ENCODE measurements at places on chromosomes 5 and 9. TPM values are rescaled to one million over a fixed set of nuclear protein-coding genes. Genes with fewer than 3 reads are reported as not detected.

Gene GDF9
- total RNA-seq: 2.8 TPM

GRCh38 chr5:50995285-50995942 is 329.0 kb downstream of the PARP8 start:
- no peak for DNase-seq
- no peaks in the 10 kb centered on the region for H3K4me1 ChIP-seq
- peaks cover 6% of the 10 kb centered on the region for H3K27me3 ChIP-seq
- no peak overlapping the region for H3K27ac ChIP-seq
- H3K36me3 ChIP-seq: no peaks in the 10 kb centered on the region
- no peak overlapping the region for H3K4me3 ChIP-seq

DNA sequence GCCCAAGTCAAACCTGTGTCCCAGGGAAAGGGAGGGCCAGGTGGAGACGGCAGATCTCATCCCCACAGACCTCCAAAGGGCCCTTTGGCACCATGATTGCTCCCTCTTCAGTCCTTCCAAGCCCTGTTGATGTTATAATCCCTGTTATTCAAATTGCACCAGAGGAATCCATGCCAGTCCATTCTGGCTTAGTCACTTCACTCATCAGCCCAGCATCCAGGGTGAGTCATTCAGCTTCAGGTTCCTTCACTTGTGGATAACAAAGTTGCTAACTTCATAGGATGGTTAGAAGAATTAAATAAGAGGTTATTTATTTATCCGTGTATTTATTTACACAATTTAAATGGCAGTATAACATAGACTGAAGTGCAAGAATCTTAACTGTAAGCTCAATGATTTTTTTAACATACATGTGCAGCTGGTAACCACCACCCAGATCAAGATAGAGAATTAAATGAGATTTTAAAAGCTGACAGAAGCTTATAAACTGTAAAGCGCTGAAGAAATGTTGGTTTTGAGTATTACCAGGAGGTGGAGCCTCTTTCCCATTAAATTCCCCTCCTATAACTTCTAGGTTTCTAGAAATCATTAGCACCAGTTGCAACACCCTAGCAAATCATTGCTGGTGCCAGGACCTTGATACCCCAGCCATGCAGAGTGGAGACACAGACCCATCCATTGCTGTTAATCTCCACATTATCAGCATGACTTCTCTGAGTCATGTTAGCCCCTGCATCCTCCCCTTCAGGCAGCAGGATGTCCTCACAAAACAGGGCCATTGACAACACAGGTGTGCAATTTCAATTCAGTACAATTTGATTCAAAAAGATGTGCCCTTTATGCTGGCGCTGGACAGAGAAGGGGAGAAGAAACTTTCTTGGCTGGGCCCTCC is 77.4 kb downstream of the SEC61B start:
- H3K36me3 ChIP-seq: no peaks in the 10 kb centered on the region
- H3K27me3 ChIP-seq: peaks cover 6% of the 10 kb centered on the region
- no peaks in the 10 kb centered on the region for H3K4me1 ChIP-seq

DNA sequence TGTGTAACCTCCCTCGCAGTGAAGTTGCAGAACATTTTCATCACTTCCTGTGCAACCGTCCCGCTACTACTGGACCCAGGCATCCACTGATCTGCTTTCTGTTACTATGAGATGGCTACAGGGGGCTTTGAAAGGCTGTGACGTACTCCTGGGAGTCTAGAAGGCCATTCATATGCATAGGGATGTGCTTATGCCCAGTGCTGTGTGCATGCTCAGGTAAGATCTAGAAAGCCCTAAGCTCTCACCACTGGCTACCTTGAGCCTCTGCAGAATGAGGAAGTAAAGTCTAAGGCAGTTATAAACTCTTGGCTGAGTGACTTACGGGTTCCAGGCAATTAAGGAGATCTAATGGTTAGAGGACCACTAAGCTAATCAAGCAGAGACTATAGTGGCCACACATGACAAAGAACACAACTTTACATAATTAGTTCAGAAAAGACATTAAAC is 11.8 kb downstream of the HNRNPAB start:
- H3K27ac ChIP-seq: peak overlapping the region; percentile 96
- H3K27me3 ChIP-seq: no peaks in the 10 kb centered on the region
- DNase-seq: no peak
- peaks cover 28% of the 10 kb centered on the region for H3K4me1 ChIP-seq
- peak overlapping the region; percentile 38 for H3K4me3 ChIP-seq

DNA sequence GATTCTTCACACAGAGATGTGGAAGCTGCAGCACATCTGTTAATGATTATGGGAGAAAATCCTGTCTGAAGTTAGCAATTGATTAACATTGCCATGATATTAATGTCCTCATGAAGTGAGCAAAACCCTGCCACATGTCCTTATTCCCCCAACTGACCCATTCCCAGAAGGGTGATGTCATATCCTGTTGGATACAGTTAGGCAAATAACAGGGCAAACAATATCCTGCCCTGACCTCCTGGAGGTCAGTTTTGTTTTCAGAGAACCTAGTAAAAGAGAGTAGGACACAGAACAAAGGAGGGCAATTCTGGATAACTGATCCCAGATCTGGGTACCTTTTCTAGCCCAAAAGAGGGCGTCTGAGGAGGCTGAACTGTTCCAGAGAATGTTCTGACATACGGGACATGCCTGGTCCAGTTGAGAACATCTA is 11.0 kb downstream of the ABLIM3 start:
- no peaks in the 10 kb centered on the region for H3K27me3 ChIP-seq
- no peak for DNase-seq
- H3K4me3 ChIP-seq: no peak overlapping the region
- H3K27ac ChIP-seq: no peak overlapping the region

GRCh38 chr9:83656952-83657351 is 34.0 kb downstream of the IDNK start:
- no peak overlapping the region for H3K4me3 ChIP-seq
- H3K27me3 ChIP-seq: no peaks in the 10 kb centered on the region

DNA sequence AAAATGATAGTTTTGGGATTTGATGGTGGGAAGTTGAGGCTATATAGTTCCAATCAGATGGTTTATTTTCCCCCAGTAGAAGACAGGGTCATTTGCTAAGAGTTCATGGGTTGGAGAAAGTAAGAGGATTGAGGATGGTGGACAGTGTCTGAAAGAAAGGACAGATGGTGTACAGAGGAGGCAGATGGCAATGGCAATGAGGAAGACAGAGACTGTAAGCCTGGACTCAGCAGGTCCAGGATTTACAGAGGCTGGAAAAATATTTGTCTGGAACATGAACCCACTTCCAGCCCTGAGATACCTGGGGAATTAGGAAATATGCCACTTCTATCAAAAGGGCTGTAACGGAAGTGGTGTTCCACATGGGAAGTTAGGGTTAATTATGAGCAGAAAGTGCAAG is 84.5 kb downstream of the PCSK1 start:
- peaks cover 18% of the 10 kb centered on the region for H3K4me1 ChIP-seq
- no peaks in the 10 kb centered on the region for H3K36me3 ChIP-seq
- DNase-seq: no peak

Gene TNPO1
- total RNA-seq: 92.6 TPM

GRCh38 chr9:103537426-103537825 is 542.3 kb downstream of the CYLC2 start:
- no peaks in the 10 kb centered on the region for H3K27me3 ChIP-seq
- H3K4me3 ChIP-seq: no peak overlapping the region
- no peak for DNase-seq

Gene CMYA5
- total RNA-seq: 0.32 TPM

DNA sequence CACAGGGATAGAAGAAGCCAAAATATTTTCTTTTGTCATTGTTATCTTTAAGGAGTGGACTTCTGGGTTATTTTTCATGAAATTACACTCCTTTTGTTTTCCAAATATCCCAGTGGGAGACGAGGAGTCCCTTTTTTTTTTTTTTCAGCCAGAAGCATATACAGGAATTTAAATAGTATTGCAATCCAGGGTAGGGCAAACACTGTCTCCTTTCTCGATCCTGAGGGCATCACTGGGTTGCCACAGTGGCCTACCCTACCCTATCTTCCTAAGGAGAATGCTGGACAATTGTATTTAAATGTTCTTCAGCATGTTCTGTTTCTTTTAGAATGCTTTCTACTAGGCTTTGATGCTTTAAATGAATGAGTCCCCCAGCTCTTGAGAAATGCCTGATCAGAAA is 47.9 kb downstream of the LRRC70 start:
- H3K36me3 ChIP-seq: no peaks in the 10 kb centered on the region
- no peaks in the 10 kb centered on the region for H3K27me3 ChIP-seq
- no peaks in the 10 kb centered on the region for H3K4me1 ChIP-seq
- H3K4me3 ChIP-seq: no peak overlapping the region

GRCh38 chr5:35813521-35813920 is 43.2 kb upstream of the IL7R start:
- peak overlapping the region; percentile 66 for H3K27ac ChIP-seq
- DNase-seq: no peak
- H3K4me1 ChIP-seq: peaks cover 51% of the 10 kb centered on the region
- no peaks in the 10 kb centered on the region for H3K27me3 ChIP-seq
- H3K36me3 ChIP-seq: peaks cover 4% of the 10 kb centered on the region

GRCh38 chr9:34443976-34444375 is 14.4 kb downstream of the FAM219A start:
- H3K4me1 ChIP-seq: peaks cover 6% of the 10 kb centered on the region
- no peaks in the 10 kb centered on the region for H3K27me3 ChIP-seq
- no peak for DNase-seq

Gene CYFIP2
- total RNA-seq: 288 TPM

DNA sequence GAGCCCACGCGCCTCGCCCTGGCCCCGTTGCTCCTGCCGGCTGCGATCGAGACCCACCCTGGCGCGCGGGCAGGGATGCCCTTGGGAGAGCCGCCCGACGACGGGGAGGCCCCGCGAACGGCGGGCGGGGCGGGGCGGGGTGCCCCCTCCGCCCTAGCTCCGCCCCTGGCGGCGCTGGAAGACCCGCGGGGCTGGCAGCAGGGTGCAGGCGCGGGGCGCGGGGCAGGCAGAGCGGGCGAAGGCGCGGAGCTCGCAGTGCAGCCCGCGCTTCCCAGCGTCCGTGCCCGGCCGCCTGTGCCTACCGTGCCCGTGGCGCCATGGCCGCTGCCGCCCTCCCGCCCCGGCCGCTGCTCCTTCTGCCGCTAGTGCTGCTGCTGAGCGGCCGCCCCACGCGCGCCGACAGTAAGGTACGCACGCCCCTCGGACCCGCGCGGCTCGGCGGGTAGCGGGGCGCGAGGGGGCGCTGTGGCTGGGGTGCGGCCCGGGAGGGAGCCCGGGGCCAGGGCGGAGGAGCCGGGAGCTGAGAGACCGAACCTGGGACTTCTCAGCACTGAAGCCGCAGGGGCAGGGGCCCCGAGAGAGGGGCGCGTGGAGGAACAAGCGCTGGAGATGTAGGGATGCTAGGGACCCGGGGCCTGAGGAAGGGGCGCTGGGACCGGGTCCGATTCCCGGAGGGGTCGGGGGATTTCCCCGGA is at the start of gene OLFML2A:
TSS of gene OLFML2A (plus strand) at position 180 of the 695 bp plus-strand sequence. CDS start at position 318, 138 bp downstream.
- H3K27ac ChIP-seq: peak within 1 kb of the TSS; percentile 36
- peak; percentile 37 for DNase-seq
- H3K4me1 ChIP-seq: peaks cover 33% of the 10 kb centered on the region
- H3K36me3 ChIP-seq: no peaks in the 10 kb centered on the region
- H3K27me3 ChIP-seq: peaks cover 50% of the 10 kb centered on the region

DNA sequence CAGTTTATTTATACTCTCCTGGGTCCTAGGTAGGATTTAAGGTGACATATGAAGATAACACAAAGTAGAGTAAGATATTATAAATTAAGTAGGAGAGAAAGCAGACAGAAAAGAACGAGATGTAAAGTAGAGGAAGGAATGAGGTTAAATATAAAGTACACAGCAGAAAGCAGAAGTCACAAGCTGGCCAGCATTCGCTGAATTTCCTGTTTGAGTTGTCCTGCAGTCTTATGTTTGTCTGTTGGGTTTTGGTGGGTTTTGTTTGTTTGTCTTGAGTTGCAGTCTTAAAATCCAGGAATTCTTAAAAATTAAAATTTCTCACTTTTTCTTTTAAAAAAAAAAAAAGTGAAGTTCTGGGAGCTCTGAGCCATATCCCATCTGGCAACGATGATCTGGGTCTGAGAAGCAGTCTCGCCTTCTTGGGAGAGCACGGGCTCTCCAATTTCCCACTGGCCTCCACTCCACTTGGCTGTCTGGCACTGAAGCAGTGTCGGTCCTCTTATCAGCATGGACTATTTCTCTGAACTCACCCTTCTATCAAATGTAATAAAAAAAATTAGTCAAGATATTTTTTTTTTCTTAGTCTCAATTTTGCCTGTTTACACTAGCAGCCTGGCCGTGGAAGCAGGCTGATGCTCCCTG is 2.0 kb downstream of the S100Z start:
- peaks cover 6% of the 10 kb centered on the region for H3K36me3 ChIP-seq
- no peak overlapping the region for H3K4me3 ChIP-seq
- H3K27me3 ChIP-seq: no peaks in the 10 kb centered on the region
- H3K27ac ChIP-seq: peak overlapping the region; percentile 14
- DNase-seq: no peak

- H3K4me1 ChIP-seq: no peaks in the 10 kb centered on the region
- peaks cover 7% of the 10 kb centered on the region for H3K27me3 ChIP-seq
- H3K36me3 ChIP-seq: no peaks in the 10 kb centered on the region
These were observed 321.8 kb upstream of the ADCY2 start for GRCh38 chr5:7074176-7074575.

- H3K4me3 ChIP-seq: no peak overlapping the region
- no peaks in the 10 kb centered on the region for H3K27me3 ChIP-seq
- no peaks in the 10 kb centered on the region for H3K36me3 ChIP-seq
- H3K4me1 ChIP-seq: no peaks in the 10 kb centered on the region
These were observed 681.8 kb downstream of the SEMA5A start for GRCh38 chr5:8864053-8864452.

GRCh38 chr5:111855356-111855755 is 98.4 kb upstream of the NREP start:
- H3K36me3 ChIP-seq: no peaks in the 10 kb centered on the region
- DNase-seq: no peak
- H3K27me3 ChIP-seq: no peaks in the 10 kb centered on the region
- no peak overlapping the region for H3K4me3 ChIP-seq
- H3K4me1 ChIP-seq: no peaks in the 10 kb centered on the region

Gene MCIDAS
- total RNA-seq: 0.48 TPM

GRCh38 chr9:109956717-109957440 is 176.9 kb downstream of the PALM2AKAP2 start:
- DNase-seq: no peak
- H3K27ac ChIP-seq: no peak overlapping the region
- peaks cover 6% of the 10 kb centered on the region for H3K36me3 ChIP-seq
- H3K27me3 ChIP-seq: peaks cover 21% of the 10 kb centered on the region
- peak overlapping the region; percentile 36 for H3K4me3 ChIP-seq
- peaks cover 69% of the 10 kb centered on the region for H3K4me1 ChIP-seq

GRCh38 chr9:130017076-130017475 is 25.9 kb downstream of the FNBP1 start:
- H3K36me3 ChIP-seq: peaks cover 32% of the 10 kb centered on the region
- no peaks in the 10 kb centered on the region for H3K27me3 ChIP-seq
- H3K27ac ChIP-seq: peak overlapping the region; percentile 97

- H3K4me1 ChIP-seq: peaks cover 59% of the 10 kb centered on the region
- H3K4me3 ChIP-seq: no peak overlapping the region
- H3K36me3 ChIP-seq: no peaks in the 10 kb centered on the region
These were observed 8.3 kb upstream of the RETREG1 start for GRCh38 chr5:16625096-16625495.

- H3K36me3 ChIP-seq: peaks cover 3% of the 10 kb centered on the region
- H3K27ac ChIP-seq: peak overlapping the region; percentile 94
- no peaks in the 10 kb centered on the region for H3K27me3 ChIP-seq
- peak; percentile 66 for DNase-seq
- H3K4me3 ChIP-seq: peak overlapping the region; percentile 98
These were observed 779 bp downstream of the FAM13B start for GRCh38 chr5:138032028-138032571.

Gene ZNF454
- total RNA-seq: 0.21 TPM

Data from activated T-cell treated with anti-CD3 and anti-CD28 coated beads, Interleukin-2, amount 50 U/mL, for 72 hours (primary cell).